Lung (tissue), 17 donors: ENCODE measurements at places on chromosomes 13 and 19.

GRCh38 chr13:101017123-101017872 is 342.7 kb upstream of the TMTC4 start:
- no peak for DNase-seq

GRCh38 chr19:14370169-14370939 is 10.9 kb upstream of the ADGRE5 start:
- no peak for DNase-seq

DNA sequence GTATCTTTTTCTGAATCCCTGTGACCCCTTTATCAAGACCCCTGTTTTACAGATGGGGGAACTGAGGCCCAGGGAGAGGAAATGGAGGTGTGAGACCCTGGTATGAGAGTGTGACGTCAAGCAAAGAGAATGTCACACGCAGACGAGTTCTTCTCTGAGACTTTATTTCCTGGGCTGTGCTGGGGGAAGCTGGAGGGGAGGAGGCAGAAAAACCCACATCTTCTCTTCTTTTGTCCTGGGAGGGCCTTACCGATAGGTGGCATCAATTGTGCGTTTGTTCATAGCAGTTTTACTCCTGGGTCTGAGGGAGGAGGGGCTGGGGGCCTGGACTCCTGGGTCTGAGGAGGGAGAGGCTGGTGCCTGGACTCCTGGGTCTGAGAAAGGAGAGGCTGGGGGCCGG is 4.9 kb upstream of the KLK15 start:
- DNase-seq = no peak

- no peak for DNase-seq
These were observed 30.0 kb downstream of the PDE4A start for GRCh38 chr19:10450191-10450852.

- no peak for DNase-seq
These were observed 184.0 kb downstream of the IRS2 start for GRCh38 chr13:109602356-109602755.
